ENCODE measurements at places on chromosomes 5 and 9. TPM values are rescaled to one million over a fixed set of nuclear protein-coding genes. Genes with fewer than 3 reads are reported as not detected.

DNA sequence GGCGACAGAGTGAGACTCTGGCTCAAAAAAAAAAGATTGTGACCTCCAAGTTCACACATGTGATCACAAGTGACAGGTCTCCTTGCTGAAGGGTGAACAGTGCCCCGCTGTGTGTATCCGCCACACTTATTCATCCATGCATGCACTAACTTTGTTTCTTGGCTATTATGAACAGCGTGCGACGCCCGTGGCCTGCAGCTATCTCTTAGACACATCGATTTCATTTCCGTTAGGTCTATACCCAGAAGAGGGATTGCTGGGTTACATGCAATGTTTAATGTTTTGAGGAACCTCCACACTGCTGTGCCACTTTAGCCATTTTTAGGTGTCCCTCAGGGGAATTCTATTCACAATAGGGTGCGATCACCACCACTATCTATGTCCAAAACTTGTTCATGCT lies 12.1 kb upstream of the EGFL7 start:
- no peak for DNase-seq

The ZNF622 gene
- 29.3 TPM for total RNA-seq

- DNase-seq = no peak
Observed at GRCh38 chr5:133399247-133399891, 213.0 kb downstream of the FSTL4 start.

GRCh38 chr5:100270023-100270771 lies 265.0 kb upstream of the FAM174A start:
- DNase-seq = no peak

The NOTCH1 gene
- total RNA-seq = 13.4 TPM

The KIF12 gene
- 0.87 TPM for total RNA-seq

GRCh38 chr9:106758911-106759310 lies 104.1 kb upstream of the ZNF462 start:
- DNase-seq = no peak

The PCA3 gene
- not detected for total RNA-seq

DNA sequence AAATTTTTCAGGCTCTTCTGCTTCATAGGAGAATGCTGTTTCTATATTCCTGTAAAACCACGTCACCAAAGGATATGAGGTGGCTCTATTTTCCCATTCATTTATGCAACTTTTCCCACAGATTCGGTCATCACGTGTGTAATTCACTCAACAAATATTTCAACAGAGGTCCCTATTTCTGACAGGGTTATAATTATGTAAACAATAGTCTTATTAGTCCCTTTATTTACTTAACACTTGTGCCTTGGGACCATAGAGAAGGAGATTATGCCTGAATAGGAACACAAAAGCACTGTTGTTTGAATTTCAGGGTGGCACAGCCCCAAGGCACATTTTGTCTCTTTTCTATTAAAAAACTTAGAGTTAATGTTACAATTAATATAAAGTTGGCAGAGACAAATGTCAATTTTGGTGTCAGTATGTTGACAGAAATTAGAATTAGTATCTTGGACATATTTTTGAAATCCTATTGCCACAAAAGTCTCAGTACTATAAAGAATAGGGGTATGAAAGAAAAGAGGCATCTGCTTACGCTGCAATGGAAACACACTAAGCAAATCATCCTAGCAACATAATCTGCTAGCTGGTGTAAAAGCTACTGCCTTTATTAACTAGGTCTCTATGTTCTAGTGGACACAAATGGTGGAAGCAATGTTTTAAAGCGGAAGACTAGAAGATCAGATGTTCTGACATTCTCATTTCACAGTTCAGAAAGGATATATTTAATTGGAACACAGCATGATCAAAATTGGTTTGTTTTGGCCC lies 229.1 kb upstream of the TBCA start:
- DNase-seq = no peak

DNA sequence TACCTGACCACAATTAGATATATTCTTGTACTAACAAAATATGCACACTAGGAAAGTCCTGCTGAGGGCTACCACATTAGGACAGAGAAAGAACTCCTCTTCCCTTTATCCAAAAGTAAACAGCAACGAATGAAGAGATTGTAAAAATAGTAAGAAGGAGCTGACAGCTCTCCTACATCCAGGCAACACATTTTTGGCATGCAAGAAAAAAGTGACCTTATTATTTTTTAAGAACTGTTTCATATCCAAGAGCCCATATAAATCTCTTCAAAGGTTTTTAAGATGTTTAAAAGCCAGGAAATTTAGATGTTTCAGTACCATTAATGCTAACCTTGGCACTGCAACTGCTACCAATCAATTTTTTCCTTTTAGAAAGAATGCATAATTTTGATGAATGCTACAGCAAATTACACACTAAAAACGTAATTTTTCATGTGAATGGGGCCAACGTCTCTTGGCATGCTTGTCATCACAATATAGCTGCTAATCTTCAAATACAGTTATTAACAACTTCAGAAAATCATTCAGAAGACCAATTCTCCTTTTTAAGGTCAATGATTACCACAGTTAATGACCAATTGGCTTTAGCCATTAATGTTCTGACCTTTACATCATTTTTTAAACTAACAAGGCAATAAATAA lies 132.0 kb downstream of the FBXL17 start:
- DNase-seq = no peak

The C5orf46 gene
- total RNA-seq = not detected

GRCh38 chr5:89449392-89450148 lies 566.6 kb upstream of the MEF2C start:
- DNase-seq = no peak

The SPINK13 gene
- total RNA-seq = not detected

The NR2F1-AS1 gene
- 27.0 TPM for total RNA-seq

The ZNF367 gene
- total RNA-seq = 12.4 TPM

DNA sequence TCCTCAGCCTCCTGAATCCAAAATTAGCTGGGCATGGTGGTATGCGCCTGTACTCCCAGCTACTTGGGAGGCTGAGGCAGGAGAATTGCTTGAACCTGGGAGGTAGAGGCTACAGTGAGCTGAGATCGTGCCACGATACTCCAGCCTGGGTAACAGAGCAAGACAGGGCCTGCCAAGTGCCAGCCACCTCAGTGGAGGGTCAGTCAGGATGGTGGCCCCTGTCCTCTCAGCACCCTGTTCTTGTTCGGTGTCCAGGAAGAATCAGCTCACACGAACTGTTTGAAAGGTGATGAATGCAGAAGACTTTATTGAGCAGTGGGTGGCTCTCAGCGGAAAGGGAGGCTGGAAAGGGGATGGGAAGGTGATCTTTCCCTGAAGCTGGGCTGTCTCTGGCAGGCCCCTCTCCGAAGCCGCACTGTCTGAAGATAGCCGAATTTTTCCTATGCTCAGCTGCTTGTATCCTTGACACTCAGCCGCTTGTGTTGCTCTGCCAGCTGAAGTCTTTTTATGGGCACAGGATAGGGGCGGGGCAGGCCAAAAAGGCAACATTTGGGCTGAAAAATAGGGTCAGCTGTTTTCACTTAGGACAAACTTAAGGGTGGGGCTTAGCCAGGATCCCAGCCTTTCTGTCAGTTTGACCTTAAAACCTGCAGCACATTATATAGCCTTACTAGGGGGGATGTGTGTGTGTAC lies 50.9 kb downstream of the UBE2R2 start:
- DNase-seq = no peak

- DNase-seq = no peak
Observed at GRCh38 chr9:3200331-3200774, 325.4 kb downstream of the RFX3 start.

- no peak for DNase-seq
Observed at GRCh38 chr5:170614065-170614490, 110.3 kb downstream of the KCNIP1 start.

- DNase-seq = no peak
Observed at GRCh38 chr9:75892216-75892911, 1.9 kb downstream of the PCSK5 start.

GRCh38 chr9:365436-365835 lies 150.8 kb downstream of the DOCK8 start:
- no peak for DNase-seq

DNA sequence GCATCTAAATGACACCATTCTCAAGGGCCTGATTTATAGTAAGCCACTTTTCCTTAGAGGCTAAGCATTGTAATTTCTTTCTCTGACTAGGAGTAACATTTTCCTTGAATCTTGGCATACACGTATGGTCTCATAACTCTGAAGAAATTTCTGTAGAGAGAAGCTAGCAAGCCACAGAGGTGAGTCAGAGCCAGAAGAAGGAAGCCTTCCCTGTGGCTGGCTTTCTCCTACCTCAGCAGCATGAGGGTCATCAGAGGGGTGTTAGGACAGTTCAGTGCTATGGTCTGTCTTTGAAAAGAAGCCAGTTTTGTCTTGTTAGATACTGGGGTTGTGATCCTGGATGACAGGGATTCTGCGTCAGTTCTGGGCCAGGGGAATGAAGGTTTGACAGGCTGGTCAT lies 3.2 kb downstream of the SNX30 start:
- no peak for DNase-seq

DNA sequence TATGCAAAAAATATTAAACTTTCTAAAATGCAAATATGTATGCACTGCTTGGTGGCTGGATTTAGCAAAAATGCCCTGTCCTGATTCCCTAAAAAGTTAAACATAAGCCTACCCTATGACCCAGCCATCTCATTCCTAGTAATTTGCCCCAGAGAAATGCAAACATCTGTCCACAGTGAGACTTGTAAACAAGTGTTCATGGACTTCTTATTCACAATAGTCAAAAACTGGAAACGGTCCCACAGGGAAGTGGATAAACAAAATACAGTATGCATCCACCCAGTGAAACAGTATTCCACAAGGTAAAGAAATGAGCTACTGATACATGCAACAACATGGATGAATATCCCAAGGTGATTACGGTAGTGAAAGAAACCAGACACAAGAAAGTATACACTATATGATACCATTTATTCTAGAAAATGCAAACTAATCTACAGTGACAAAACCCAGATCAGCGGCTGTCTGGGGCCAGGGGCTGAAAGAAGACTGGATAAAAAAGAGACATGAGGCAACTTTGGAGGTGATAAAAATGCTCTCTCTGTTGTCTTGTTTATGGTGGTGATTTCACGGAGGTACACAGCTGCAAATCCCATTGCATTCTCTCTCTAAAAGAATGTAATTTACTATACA lies 277.3 kb downstream of the GLIS3 start:
- DNase-seq = no peak

GRCh38 chr9:974031-974995 lies 2.1 kb upstream of the DMRT3 start:
- DNase-seq = no peak

The PRR16 gene
- not detected for total RNA-seq

- DNase-seq = no peak
Observed at GRCh38 chr5:159459951-159460538, 129.8 kb upstream of the IL12B start.

DNA sequence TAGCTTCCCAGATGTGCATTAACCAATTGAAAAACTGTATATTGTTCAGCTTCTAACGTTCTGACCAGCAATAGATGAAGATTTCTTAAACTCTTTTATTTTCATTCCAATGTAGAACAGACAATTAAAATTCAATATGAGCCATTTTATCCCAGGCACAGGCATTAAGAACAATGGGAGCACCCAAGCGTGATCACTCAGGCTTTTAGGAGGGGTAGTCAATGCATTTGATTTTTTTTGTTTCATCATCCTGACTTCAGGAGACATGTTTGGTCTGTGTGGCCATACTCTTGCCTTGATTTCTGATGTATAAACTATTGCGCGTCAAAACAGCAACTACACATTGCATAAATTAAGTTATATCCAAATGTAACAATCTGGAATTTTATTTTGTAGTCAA lies 653.0 kb upstream of the RORB start:
- DNase-seq = no peak

The GPRIN1 gene
- 18.9 TPM for total RNA-seq

DNA sequence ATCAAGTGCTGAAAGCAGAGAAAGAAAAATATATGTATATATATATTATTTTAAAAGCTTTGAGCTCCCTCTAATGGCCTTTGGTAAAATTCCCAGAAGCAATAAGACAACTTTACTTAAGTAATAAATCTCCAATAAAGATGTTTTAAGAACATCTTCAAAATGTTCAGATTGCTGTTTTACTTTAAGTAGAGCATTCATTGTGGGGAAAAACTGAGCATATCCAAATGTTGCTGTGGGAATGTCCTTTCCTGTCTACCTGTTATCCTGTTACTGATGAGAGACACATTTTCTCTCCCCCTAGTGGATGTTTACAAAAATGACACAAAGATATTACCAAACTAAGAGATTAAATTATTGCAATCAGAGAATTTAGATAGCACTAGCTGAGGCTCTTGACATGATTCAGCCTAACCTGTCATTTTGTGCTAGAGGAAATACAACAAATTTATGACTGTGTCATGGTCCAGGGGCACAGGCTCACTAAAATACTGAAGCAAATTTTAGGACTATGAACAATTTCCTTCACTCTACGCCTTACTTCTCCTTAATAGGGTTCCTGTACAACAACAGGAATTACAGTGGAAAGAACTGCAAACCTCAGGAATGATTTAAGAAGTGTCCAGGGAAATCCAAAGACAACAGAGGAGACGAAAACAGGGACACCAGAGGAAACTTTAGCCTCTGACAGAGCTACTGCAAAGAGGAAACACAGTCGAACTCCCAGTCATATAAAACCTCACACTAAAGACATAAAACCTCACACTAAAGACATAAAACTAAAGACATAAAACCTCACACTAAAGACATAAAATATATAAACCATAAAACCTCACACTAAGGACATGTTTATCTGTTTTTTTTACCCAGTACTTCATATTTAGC lies 24.3 kb upstream of the PRRC1 start:
- peak; percentile 54 for DNase-seq

The CCNO gene
- 12.3 TPM for total RNA-seq

DNA sequence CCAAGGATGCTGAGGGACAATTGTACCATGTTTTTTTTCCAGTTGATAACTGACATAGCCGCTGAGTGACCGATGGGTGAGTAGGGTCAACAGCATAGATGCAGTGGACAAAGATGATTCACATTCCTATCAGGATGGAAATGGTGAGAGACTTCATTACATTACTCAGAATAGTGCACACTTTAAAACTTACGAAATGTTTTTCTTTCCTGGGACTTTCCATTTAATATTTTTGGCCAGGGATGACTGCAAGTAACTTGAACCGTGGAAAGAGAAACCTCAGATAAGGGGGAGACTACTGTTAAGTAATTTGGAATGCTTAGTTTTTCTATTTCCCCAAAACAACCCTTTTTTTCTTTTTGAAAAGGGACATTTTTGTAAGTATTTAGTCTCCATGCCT lies 3.0 kb upstream of the TUSC1 start:
- no peak for DNase-seq

DNA sequence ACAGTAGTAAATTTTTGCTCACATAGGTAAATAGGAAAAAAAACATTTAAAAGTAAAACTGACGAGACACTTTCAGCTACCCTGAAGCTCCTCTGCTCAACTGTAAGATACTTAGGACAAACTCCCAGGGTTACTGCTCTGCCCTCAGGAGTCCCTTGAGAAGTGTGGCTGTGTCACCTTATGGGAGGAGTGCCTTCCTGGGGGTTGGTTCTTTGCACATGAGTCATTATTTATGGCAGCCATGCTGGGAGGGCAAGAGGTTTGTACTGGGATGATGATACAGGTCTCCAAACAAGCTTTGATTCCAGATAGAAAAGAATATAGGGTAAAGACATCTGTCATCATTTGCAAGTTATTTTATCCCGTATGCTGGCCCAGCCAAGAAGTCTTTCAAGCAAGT lies 45.9 kb downstream of the TTC1 start:
- DNase-seq = peak; percentile 22

Measured in Panc1 (cell line).